Activated CD4-positive, alpha-beta T cell treated with anti-CD3 and anti-CD28 coated beads, Interleukin-10, Interleukin-2, amounts not matched to agents 100 ng/mL and 50 ng/mL, durations not matched to agents 16 hours and 8 hours (primary cell): ENCODE measurements at places on chromosomes 5 and 9.

DNA sequence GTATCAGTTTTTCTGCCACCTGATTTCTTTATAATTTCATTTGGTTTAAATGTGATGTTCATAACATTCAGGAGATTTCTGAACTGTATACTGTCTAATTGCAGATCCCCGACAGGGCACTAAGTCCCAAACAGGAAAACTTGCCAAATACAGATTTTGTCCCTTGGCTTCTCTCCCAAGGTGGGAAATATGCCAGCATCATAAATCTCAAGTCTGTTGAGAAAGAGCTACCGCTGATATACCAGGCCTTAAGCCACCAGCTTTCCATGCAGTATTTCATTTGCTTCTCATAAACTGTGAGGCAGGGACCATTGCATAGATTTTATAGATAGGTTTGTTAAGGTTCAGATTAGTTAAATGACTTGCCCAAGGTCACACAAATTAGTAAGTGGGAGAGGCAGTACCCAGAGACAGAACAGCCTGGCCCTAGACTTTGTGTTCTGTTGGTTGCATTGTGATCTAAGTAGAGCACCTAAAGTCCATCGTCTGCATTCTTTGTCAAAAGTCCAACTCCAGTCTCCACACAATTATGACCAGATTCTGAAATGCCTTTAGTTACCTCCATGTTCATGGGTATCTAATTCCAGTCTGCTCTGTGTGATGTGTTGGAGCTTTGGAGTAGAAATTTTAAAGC lies 16.2 kb downstream of the GPR21 start:
- DNase-seq: no peak

- DNase-seq: no peak
Measured at GRCh38 chr5:142254431-142254830, 70.4 kb downstream of the SPRY4 start.

- DNase-seq: no peak
Measured at GRCh38 chr9:88890546-88890945, 100.7 kb upstream of the S1PR3 start.

DNA sequence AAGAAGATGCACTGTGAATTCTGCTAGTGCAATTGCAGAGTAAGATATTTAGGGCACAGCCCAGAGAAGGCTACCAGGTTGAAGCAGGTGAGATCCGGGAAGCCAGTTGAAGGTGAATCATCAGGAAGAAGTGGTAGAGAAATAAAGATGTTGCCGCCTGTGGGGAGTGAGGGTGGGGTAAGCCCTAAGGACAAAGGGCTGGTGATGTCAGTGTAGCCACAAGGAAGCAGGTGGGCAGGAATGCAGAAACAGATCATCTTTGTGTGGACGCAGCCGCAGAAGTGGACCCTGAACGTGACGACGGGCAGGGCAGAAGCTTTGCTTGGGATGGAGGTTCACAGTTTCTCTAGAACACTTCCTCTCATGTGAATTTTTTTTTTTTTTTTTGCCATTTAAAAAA lies 164.2 kb downstream of the ACTL7B start:
- no peak for DNase-seq

- DNase-seq: no peak
Measured at GRCh38 chr9:70902692-70903131, 218.7 kb downstream of the TRPM3 start.

DNA sequence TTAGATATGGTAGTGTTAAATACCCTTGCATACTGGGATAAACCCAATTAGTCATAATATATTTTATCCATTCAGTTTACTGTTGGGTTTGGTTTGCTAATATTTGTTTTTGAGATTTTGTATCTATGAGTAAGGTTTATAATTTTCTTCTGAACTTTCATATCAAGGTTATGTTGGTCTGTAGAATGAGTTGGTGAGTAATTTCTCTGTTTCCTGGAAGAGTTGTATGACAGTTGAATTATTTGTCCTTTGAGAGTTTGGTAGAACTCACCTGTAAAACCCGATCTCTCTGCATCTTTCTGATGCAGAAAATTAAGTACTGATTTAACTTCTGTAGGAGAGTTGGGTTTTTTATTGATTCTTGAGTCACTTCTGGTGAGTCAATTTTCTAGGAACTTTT lies 20.4 kb downstream of the DDX4 start:
- peak; percentile 36 for DNase-seq

- DNase-seq: no peak
Measured at GRCh38 chr5:3382782-3383181, 212.8 kb upstream of the IRX1 start.

GRCh38 chr5:125409234-125409860 lies 662.9 kb upstream of the ZNF608 start:
- DNase-seq: no peak

DNA sequence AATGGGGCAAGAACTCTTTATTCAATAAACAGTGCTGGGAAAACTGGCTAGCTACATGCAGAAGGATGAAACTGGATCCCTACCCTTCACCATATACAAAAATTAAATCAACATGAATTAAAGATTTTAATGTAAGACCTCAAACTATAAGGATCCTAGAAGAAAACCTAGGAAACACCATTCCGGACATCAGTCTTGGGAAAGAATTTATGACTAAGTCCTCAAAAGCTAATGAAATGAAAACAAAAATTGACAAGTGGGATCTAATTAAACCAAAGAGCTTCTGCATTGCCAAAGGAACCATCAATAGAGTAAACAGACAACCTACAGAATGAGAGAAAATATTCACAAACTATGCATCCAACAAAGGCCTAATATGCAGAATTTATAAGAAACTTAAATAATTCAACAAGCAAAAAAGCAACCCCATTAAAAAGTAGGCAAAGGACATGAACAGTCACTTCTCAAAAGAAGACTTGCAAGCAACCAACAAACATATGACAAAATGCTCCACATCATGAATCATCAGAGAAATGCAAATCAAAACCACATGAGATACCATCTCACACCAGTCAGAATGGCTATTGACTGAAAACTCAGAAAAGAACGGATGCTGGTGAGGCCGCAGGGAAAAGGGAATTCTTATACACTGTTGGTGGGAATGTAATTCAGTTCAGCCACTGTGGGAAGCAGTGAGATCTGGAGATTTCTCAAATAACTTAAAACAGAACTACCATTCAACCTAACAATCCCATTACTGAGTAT lies 104.3 kb upstream of the MAP3K1 start:
- DNase-seq: peak; percentile 59

DNA sequence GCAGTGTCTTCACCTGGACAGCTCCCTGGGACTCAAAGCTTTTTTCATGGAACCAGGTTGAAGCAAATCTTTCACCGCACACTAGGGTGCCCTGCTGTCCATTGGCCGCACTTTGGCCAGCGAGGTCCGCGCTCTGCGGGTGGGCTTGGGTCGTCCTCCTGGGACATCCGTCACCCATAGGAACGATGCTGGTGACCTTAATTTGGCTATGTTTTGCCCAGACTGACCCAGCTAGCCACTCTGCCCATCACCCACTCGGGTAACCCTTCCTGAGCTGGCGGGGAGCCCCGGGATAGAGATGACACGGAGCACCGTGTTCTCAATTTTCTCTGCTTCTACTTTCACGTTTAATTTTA lies 25.9 kb downstream of the ZDHHC11B start:
- DNase-seq: no peak

DNA sequence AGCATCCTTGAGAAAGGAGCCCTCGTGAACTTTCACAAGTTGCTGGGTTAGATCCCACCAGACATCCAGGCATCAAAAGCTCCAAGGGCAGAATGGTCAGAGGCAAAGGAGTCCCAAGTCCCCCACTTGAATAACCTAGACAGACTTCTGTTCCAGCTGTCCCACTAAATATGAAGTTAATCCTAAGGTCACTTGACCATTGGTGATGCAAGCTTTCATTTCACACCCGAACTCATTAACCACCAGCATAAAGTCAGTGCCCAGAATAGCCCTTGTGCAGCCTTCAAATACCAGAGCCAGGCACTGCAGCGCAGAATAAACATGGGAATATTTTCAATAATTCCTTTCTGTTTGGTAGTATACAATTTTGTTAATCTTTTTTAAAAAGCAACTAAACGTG lies 28.9 kb downstream of the OXCT1 start:
- no peak for DNase-seq

- DNase-seq: no peak
Measured at GRCh38 chr5:125209650-125210049, 463.2 kb upstream of the ZNF608 start.

DNA sequence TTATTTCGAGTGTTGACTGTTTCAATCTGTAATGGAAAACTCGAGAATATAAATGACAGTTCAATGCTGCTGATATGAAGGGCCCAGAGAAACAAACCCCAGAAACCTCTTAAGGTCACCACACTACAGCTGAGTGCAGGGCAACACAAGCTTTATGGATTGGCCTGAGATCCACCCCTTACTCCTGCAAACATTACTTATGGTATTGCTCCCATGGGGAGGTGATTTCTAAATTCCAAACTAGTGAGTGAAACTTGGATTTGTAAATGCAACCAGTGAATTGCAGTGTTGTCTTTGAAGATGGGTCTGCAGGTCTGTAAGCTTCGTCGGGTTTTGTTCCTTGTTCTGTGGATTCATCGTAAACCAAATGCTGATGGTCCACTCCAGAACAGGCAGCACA lies 85.4 kb downstream of the NTRK2 start:
- DNase-seq: peak; percentile 29

DNA sequence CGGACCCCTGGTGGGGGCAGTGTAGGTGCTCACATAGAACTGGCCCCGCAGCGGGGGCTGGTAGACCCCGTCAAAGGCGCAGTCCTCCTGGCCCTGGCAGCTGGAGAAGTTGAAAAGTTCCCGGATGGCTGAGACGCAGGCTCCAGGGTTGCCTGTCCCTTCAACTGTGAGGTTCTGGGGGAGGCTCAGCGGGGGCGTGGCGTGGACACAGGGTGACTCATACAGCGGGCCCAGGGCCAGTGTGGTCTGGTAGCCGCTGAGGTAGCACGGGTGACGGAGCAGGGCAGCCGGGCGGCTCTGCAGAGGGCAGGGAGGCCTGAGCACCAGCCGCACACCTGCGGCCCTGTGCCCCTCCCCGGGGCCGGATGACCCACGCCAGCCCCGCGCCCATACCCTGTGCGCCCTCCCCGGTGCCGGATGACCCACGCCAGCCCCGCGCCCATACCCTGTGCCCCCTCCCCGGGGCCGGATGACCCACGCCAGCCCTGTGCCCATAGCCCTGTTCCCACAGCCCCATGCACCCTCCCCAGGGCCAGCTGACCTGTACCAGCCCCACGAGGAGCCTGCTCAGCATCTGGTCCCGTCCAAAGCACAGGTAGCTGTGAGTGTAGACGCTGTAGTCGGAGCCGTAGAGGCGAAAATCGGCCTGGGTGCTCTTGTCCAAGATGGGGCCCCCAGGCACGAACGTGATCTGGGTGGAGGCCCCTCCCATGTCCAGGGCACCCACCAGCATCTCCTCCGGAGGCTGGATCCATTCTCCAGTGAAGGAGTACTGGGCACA lies 5.0 kb downstream of the ENTPD8 start:
- no peak for DNase-seq

DNA sequence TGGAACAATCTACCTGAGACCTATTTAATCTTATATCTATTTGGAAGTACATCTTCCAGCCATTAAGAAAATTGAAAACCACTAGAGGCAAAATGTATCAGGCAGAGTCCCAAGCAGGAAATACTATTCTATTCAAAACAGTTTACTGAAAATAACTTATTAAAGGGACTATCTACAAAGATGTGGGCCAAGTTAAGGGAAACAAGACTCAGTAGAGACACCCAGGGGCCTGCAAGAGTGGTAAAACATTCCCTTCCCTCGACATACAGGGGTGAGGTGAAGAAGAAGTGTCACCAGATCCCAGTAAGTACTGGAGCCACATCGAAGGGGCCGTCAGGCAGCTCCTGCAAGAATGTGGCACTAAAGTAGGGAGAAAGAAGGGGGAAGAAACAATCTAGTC lies 12.1 kb upstream of the NRG2 start:
- DNase-seq: no peak

DNA sequence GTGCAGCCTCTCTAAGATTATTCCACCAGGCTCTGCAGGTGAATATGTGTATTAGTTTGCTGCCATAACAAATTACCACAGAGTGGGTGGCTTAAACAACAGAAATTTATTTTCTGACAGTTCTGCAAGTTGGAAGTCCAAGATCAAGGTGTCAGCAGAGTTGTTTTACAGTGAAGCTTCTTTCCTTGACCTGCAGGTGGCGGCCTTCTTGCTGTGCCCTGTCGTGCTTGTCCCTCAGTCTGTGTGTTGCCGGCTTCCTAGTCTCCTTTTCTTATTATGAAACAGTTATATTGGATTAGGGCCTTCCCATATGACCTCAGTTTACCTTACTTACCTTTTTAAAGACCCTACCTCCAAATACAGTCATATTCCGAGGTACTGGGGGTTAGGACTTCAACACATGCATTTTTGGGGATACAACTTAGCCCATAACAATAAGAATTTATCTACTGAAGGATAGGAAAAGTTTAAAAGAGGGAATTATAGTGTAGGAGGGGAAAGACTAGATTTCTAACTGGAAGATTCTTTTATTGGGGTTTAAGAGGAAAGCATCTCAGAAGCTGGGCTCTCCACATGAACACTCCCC lies 97.4 kb downstream of the OSTF1 start:
- DNase-seq: peak; percentile 68

GRCh38 chr9:74718709-74719108 lies 169.0 kb downstream of the TRPM6 start:
- no peak for DNase-seq

DNA sequence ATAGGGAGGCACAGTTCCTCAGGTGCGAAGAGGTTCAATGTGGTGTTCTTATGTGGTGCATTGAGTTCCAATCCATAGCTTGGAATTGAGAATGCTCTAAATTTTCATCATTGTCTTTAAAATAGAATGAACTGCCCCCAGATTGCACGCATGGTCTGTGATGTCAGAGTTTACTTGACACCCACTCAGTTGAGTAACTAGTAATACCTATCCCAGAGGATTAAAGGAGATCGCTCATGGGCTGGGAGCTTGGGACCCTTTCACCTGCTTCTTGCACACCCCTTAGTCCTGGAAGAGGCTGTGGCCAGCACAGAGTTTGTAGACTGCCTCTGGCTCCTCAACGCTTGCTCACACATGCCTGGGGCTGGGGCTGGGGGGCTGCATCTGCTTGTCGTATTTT lies 95.1 kb upstream of the OTULINL start:
- no peak for DNase-seq

GRCh38 chr9:19918630-19919029 lies 129.8 kb upstream of the SLC24A2 start:
- no peak for DNase-seq

DNA sequence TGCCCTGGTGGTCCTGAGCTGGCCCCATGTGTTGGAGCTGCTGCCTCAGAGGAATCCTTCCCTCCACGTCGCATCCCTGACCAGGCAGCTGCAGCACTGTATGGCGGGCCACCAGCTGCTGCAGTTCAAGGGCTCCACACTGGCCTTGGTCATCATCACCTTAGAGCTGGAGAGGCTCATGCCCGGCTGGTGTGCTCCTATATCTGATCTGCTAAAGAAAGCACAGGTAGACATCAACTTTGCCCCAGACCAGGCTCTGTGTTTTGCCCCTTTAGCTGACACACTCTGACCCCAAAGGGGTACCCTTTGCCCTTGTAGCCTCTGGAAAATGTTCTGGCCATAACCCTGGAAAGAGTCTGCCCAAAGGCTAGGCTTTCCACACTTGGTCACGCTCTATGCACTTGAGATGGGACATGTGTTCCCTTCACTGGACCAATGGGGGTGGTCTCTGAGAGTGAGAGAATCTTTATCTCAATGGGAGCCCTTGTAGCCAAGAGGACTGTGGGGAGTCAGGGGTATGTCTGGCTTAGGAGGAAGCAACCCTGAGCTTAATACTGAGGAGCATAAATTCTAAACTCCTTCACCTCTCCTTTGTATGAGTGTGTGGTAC lies 4.8 kb downstream of the CCNI2 start:
- DNase-seq: no peak

- DNase-seq: no peak
Measured at GRCh38 chr9:132854832-132855231, 23.3 kb downstream of the AK8 start.

GRCh38 chr5:53438486-53439472 lies 41.6 kb upstream of the FST start:
- DNase-seq: no peak
